ENCODE measurements at places on chromosomes 3 and 15.

- no peak for DNase-seq
These were observed 50.2 kb downstream of the HERC2 start for GRCh38 chr15:28271697-28272260.

DNA sequence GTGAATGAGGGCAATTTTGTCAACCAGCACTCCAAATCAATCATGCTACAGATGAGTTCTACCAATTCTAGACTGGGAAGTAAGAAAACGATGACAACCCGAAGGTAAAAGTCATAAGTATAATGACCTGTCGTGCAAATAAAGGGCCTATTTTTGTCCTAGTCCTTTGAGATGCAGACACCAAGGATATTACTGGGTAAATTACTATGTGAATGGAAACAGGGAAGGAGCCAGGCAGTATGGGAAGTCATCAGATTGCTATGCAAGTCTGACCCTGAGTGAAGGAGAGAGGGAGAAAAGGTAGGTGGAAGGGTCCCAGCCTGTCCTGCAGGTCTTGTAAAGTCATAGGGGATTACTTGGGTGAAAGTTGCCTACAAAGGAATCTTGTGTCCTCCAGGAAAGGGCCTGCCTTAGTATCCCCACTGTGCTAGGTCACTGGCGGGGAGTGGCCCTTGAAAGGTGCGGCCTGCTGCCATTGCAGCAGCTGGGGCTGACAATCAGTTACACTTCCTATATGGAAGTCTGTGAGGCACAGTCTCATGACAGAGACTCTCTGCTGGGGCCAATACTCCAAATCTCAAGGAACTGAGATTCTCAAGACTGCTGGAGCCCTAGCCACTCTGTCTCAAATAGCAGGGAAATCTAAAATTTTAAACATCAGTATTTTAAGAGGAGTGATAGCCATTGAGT is 149.9 kb upstream of the SLC2A2 start:
- DNase-seq: no peak

DNA sequence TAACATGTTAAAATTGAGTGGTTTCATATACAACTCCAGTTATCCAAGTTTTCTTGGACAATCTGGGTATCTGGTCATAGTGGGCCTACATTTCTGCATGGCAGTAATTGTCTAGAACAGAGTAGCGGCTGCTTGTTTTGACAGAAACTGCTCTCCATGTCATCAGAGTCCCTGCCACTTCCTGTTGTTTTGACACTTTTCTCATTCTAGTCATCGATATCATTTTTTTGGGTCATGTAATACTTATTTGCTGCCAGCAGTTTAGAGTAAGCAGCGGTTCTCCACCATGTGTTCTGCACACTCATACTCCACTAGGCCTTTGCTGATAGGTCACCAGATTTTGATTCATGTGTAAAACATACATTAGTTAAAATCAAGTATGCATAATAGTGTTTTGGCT is 81.5 kb downstream of the SLC25A26 start:
- DNase-seq: no peak

DNA sequence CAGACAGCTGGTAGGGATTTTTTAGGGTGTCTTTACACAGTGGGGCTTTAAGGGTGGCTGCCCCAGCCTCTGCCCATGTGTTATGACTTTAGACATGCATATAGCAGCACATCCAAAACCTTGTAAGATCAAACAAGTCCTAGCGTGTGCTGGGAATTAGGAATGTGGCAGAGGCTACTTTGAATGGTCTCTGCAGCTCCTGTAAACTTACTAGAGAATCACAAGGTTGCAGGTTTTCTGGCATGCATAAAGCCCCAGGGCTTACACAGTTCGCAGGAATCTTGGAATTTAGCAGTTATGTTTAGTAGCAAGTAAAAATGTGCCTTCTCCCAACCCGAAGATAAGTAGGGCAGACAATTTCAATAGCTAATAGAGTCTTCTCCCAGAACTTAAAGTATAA is 46.9 kb upstream of the COL6A6 start:
- no peak for DNase-seq

GRCh38 chr15:41919954-41920538 is 26.2 kb upstream of the SPTBN5 start:
- no peak for DNase-seq

DNA sequence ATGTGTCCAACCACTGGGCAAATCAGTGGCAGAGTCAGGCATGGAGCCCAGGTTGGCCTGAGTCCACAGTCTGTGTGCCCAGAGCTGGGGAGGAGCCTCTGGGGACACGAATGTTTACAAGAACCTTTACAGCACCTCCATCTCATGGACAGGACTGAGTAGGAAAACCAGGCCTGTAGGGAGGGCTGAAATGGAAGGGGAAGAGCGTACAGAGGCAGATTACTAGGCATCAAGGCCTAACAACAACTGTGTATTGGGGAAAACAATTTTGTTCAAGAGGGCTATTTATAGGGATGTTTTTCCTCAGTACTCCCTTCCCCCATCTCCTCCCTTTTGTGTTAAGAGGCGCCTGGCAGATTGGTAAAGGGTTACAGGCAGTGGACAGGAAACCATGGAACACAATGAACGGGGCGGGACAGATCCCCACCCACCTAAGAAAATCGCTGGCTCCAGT is 15.1 kb upstream of the ARHGAP31 start:
- DNase-seq: no peak

- DNase-seq: no peak
These were observed 52.9 kb downstream of the LRTM1 start for GRCh38 chr3:54874816-54875556.

DNA sequence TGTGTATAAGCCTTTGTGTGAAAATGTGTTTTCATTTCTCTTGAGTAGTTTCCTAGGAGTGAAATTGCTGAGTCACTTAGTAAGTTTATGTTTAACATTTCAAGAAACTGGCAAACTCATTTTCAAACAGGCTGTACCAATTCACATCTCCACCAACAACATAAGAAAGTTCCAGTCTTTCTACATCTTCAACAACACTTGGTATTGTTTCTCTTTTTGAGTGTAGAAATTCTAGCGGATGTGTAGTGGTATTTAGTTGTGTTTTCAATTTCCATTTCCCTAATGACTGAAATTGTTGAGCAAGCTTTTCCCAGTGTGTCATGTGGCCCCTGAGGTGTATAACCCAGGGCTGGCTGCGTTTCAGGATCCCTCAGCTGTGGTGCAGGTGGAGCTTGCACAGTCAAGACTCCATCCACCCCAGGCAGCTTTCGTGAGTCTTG is 258.5 kb downstream of the PDCD6IP start:
- DNase-seq: no peak

DNA sequence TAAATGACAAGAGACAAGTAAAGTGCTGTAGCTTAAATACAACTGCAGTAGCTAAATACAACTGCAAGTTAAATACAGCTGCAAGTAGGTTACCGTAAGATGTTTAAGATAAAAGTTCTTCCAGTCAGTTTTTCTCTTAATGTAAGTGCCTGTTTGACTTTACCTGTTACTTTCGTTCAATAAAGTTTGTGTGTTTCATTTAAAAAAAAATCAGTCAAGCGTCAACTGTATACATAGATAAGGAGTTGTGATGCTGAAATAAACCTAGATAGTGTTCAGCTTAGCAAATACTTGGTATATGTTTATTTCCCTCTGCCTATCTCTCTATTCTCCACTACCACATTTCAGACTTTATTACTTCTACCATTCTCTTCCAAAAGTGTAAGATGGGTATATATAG is 221.2 kb downstream of the NR2F2 start:
- DNase-seq: no peak

- no peak for DNase-seq
These were observed 83.5 kb downstream of the EOMES start for GRCh38 chr3:27638594-27638993.

DNA sequence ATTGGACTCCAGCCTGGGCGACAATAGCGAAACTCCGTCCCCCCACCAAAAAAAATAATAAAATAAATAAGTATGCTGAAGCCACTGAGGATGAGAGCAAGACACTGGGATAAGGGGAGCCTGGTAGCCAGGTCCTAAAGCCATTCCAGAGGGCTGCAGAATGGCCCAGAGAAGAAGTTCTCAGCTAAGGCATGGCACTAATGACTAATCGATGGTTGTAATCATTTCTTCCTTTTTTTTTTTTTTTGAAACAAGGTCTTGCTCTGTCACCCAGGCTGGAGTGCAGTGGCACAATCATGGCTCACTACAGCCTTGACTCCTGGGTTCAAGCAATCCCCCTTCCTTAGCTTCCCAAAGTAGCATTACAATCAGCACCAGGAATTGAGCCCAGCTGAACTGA is 25.6 kb upstream of the ZNF774 start:
- no peak for DNase-seq

GRCh38 chr3:16423947-16424673 is 89.4 kb downstream of the RFTN1 start:
- no peak for DNase-seq

GRCh38 chr15:85482894-85483293 is 102.5 kb downstream of the AKAP13 start:
- no peak for DNase-seq

GRCh38 chr3:95901948-95902347 is 912.4 kb upstream of the EPHA6 start:
- DNase-seq: no peak

- DNase-seq: no peak
These were observed 118.4 kb downstream of the ADCY5 start for GRCh38 chr3:123330441-123330991.

GRCh38 chr15:101159936-101160815 is 91.7 kb downstream of the CHSY1 start:
- DNase-seq: no peak

DNA sequence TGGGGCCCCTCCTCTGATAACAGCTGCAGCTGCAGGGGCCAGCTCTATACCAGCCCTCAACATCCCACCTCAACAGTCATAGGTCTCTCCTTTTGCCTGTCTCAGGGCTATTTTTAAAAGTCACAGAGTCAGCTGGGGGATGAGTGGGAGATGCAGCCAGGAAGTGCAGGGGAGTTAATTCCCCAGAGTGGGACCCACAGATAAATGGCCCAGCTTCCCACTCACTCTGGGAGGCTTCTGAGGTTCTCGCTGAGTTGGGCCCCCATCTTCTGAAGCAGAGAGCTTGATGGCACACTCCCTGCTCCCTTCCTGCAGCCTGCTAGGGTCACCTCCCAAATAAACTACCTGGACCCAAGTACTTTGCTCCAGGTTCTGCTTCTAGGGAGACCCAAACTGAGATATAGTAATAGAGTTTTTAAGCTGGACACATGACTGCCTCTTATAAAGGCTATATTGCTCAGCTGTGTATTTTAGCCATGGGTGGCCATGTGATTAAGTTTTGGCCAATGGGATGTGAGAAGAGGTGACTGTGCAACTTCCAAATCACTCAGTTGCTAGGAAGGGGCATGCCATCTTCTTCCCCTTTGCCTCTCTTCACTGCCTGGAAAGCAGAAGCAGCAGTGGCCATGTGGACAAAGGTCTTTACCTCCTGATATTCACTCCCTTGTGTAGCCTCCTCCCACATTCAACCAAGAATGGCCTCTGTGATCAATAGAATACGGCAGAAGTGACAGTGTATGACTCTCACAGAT is 15.5 kb upstream of the VIPR1 start:
- no peak for DNase-seq

Measured in H54 (cell line).